ENCODE measurements at places on chromosomes 5 and 9. TPM values are rescaled to one million over a fixed set of nuclear protein-coding genes. Genes with fewer than 3 reads are reported as not detected.

Gene DCP2
- 24.5 TPM for total RNA-seq

Gene SPTLC1
- 84.4 TPM for total RNA-seq

Gene OR1L6
- total RNA-seq: not detected

Gene CCDC69
- 3.0 TPM for total RNA-seq

Gene C5orf52
- not detected for total RNA-seq

Measured in epithelial cell of proximal tubule (primary cell).